ENCODE measurements at places on chromosomes 5 and 9.

GRCh38 chr5:171868236-171868635, 82.6 kb downstream of the SMIM23 start:
- DNase-seq: no peak

DNA sequence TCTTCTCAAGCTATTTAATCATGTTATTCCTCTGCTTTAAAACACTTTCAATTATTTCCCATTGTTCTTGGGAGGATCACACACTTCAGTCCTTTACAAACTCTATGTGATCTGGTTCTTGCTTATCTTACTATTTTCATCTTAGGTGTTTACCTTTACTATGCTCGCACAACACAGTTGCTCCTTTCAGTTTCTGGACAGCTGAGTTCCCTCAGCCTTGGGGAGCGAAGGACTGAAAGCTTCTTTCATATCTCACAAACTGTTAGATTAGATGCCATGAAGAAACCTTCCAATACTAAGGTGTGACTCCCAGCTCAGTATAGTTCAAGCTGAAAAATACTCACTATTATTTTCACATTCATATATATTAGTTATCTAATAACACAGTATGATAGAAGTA, 117.9 kb downstream of the CDC42SE2 start:
- DNase-seq: no peak

- DNase-seq: no peak
Measured at GRCh38 chr5:403995-404394, 39.0 kb upstream of the EXOC3 start.

DNA sequence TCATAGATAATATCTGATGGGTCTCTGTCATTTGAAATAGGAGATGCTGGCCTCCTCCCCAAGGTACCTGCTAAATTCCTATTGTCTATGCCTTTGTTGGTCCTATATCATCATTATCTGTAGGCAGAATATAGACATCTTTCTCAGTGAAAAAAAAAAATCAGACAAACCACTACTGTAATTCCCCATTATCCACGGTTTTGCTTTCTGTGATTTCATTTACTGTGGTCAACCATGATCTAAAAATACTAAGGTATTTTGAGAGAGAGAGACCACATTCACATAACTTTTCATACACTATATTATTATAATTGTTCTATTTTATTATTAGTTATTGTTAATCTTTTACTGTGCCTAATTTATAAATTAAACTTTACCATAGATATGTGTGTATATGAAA, 122.5 kb downstream of the INVS start:
- no peak for DNase-seq

DNA sequence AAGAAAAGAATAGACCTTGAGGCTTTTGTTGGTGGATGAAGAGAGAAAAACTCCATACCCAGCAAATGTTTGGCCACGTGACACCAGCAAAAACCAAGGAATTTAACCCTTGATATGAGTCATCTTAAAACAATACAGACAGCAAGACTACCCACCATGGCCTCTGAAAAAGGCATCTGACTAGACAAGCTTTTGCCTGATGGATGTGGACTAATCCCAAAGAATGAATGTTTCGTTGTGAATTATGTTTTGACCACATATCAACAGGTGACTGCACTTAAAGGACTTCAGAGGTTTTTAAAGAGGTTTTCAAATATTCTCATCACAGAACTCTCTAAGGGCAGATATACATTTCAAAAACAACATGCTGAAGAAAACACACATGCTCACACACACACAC, 33.0 kb upstream of the SLC1A3 start:
- no peak for DNase-seq

GRCh38 chr9:129875687-129876395, 40.6 kb downstream of the USP20 start:
- no peak for DNase-seq

GRCh38 chr5:172901012-172901780, 58.0 kb upstream of the RPL26L1 start:
- DNase-seq: no peak
